Endodermal cell (in vitro differentiated cells): ENCODE measurements at places on chromosomes 4 and X. TPM values are rescaled to one million over a fixed set of nuclear protein-coding genes. Genes with fewer than 3 reads are reported as not detected.

- DNase-seq = peak; percentile 51
These were observed 34.5 kb downstream of the LRPAP1 start for GRCh38 chr4:3497523-3498389.

DNA sequence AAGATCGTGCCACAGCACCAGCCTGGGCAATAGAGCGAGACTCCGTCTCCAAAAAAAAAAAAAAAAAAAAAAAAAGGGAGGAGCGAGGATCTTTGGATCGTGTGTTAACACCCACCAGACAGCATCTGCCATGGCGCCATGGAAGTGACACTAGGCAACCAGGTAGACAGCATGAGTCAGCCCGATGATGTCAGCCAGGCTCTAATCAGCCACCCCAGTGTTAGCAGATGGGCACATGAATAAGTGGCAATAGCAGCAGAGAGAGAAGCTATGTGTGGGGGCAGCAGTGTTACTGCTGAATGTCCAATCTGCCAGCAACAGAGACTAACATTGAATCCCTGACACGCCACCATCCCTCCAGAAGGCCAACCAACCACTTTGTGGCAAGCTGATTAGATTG lies 6.6 kb downstream of the SYN1 start:
- DNase-seq = no peak

GRCh38 chr4:94669672-94670664 lies 87.8 kb upstream of the BMPR1B start:
- no peak for DNase-seq

DNA sequence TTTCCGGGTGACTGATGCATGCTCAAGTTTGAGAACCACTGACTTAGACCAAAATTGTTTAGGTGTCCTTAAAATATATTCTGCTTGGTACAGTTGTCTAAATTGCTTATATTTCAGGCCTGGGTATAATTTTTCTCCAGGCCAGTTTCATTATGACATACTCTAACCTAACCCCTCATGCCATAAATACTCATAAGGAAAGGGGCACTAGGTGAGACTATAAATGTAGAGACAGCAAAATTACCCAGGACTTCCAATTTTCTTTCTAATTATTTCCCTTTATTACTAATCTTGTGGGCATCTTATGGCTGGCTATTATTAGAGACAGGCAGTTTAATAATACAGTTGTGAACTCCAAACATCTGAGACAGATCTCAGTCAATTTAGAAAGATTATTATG lies 150.2 kb downstream of the RRAGB start:
- DNase-seq = no peak

DNA sequence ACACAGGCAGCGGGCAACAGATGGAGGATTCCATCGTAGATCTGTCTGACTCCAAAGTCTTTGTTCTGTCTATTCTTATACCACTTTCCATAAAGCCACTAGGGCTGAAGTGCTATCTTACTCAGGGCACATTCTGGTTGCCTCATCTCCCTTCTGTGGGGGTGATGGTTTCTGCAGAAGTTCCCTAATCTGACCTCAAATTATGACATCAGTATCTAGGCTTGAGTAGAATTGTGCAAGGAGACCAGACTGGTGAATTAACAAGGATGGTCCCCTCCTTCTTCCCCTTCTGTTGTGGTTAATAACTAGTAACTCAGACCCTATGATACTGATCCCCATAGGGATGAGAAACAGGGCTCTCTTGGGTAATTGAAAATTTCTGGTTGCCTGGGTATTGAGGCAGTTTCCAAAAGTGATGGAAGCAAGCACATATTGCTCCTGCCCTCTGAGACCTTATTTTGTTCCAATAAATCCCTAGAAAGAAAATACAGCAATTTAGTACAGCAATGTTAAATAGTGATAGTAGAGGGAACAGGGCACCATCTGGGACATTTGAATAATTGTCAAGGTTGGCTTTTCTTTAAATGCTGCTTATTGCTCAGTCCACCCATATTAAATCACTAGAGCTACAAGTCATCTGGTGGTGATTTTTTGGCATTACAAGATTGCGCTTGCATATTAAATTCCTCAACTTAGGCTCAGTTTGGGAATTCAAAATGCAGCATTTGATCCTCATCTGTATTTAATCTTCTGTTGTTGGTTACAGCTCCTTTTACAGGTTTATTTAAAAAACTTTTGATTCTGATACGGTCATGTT lies 57.3 kb upstream of the AP1S2 start:
- no peak for DNase-seq

DNA sequence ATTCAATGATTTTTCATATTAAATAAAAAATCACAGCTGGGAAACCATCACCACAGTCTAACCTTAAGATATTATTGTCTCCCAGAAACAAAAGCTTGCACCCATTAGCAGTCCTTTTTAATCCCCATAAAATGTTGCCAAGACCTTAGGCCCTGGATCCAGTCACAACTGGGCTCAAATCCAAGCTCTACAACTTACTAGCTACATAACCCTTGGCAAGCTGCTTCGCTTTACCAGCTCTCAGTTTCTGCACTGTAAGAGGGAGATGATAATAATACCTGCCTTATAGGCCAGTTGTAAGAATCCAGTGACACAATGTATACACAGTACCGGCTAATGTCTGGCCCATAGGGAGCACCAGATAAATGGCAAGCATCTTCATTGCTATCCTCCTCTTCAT lies 400.9 kb upstream of the FGF13 start:
- no peak for DNase-seq

GRCh38 chr4:165010487-165010886 lies 21.3 kb upstream of the TRIM60 start:
- DNase-seq = no peak

DNA sequence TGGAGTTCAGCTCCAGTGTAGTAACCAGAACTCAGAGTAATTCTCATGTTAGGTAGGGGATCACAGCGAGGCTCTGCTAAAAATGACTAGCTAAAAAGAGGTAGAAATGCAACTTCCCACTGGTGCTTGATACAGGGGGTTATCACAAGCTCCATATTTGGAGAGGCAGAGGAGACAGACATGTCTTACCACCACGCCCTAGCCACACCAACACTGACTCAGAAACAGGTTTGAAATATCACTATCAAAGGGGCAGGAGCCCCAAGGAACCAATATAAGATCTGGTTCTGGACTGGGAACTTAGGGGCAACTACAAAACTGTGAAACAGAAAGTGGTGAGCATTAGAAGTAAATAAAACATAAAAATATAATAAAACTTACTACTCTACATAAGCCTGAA lies 62.9 kb downstream of the IQCM start:
- no peak for DNase-seq

- DNase-seq = no peak
These were observed 27.8 kb upstream of the RNF128 start for GRCh38 chrX:106698693-106699092.

DNA sequence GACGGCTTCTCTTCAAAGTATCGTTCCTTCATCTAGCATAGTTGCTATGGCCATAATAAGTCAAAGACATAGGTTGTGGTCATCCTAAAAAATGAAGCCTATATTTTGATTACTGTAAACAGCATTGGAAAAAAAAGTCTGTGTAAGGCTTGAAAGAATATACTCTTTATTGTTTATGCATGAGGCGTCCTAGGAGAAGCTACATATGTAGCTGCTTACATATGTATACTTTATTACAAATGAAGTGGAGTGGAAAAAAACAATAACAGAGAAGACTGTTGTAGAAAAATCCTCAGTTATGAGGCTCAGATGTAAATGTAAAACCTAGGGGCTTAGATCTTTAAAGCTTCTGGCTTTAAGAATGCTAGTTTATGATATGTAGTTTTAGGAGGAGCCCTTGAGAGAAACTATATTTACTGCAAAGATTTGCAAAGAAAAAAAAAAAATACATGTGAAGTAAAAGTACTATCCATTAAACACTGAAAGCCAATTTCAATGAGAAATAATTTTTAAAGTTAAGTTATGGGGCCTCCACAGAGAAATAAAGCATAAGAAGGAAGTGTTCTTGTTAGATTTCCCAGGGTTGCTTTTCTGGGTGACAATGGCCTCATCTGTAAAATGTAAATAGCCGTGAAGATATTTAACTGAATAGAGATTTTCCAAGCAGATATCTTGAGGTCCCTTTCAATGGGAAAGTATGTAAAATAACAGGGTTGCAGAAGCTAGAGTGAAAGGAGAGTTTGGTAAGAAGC lies 598.2 kb downstream of the TRIML1 start:
- DNase-seq = no peak

DNA sequence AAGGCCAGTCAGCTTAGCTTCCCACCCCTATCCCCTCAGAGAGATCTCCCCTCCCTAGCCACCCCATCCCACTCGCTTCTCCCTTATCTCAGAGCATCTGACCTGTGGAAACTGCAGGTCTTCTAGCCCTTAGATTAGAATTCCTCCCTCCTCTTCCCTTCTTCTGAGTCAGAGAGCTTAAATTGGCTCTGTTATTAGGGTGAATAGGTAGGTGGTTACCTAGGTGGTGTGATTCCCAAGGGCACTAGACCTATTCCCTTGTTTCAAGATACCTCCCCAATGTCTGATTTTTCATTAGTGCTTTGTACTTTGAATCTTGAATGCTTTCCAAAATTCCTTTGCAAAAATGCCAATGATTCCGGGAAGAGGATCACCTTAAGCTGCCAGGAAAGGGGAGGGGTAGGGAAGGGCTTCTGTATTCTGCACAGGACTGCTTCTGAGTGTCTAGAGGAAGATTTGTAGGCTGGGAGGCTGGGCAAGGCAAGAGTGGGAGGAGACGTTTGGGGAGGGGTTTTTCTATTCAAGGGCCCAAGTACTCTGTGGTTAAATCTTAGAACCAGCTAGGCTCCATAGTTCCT lies 24.5 kb upstream of the MSN start:
- no peak for DNase-seq

DNA sequence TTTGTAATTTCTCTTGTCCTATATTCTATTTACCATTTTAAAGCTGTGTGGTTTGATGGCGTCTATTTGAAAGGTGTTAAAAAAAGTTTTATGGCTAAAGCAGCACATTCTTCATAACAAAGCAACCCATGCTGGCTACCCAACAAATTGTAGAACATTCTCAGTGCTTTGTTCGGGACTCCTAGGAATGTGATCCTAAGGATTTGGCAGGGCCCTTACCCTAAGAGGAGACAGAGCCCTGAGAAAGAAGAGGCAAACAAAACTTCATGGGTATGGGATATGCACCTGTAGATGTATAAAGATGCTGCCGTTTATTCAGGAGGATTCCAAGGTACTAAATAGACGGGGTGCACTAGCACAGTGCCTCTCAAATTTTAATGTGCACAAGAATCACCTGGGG lies 370.8 kb upstream of the DIPK2B start:
- DNase-seq = no peak

GRCh38 chrX:136318156-136318555 lies 17.4 kb downstream of the ADGRG4 start:
- no peak for DNase-seq

- DNase-seq = no peak
These were observed 71.1 kb upstream of the ZCCHC13 start for GRCh38 chrX:74232859-74233258.

GRCh38 chr4:8160572-8160971 lies 2.0 kb upstream of the ABLIM2 start:
- DNase-seq = no peak

DNA sequence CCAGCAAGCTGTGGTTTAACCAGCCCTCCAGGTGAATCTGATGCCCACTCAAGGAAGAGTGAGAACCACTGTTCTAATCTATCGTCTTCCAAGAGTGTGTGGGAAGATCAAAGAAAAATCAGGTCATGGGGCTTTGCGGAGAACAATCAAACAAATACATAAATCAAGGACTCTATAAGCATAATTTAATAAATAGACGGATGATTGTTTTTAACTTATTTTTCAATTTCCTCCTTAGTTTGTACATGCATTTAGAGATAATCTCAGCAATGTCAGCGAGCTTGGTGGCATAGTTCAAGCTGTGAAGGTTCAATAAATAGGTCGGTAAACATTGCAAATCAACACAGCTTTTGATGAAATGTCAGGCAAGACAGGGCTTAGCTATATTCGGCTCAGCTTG lies 84.9 kb downstream of the DMD start:
- DNase-seq = no peak

- DNase-seq = peak; percentile 41
These were observed 598.2 kb upstream of the NDST4 start for GRCh38 chr4:115711575-115711974.

DNA sequence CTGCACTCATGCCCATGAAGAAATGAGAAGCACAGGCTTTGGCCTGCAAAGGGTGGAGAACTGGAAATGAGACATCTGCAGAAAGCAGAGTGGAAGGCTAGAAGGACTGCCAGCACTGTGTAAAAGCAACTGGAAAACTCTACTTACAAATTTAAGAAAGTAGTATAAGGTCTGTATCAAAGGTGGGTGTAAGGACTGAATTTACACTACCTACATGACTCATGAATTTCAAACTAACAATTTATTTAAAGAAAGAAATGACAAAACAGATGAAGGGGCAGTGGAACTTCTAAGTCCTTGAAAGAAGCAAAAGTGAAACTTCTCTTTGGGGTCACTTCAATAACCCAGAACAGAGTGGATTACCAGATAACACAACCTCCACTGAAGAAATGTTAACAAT lies 71.2 kb downstream of the SLC10A7 start:
- DNase-seq = no peak

DNA sequence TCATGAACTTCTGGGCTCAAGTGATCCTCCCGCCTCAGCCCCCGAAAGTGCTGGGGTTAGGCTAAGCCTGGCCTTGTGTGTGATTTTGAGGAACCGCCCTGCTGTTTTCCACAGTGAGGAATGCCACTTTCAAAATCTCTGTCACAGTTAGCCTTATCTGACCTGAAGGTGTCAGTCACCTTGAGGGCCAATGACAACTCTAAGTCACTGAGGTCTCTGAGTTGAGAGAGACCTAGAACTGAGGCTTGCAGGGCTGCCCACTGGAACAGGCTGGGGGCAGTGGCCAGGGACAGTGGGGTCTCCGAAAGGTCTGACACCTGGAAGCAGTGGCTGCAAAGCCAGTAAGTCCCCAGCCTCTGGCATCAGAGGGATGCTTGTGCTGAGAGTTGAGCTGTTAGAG lies 6.1 kb downstream of the TADA2B start:
- DNase-seq = no peak

DNA sequence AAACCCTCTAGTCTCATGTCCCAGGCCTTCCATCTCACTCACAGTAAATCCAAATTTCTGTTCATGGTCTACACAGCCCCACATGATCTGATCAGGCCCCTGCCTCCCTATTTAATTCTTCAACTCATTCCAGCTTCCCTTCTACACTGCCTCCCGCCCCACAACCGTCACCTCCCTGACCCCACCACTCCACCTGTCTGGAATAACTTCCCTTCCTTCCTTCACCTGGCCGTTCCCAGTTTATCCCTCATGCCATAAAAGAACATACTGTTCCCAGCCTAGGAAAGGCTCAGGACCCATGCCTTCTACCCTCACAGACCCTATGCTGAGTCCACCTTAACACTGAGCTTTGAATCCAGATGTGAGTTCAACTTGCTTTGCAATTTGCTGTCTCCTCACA lies 6.8 kb upstream of the CD99L2 start:
- no peak for DNase-seq

GRCh38 chr4:24044610-24045589 lies 155.1 kb upstream of the PPARGC1A start:
- no peak for DNase-seq

Gene RAB33B
- 8.7 and 9.0 TPM in 2 replicates for total RNA-seq

Gene MAGED2
- total RNA-seq = 261 TPM in 2 replicates

Gene CSN1S1
- not detected in 2 replicates for total RNA-seq

Gene SPINK2
- 0.62 TPM in 1 of 3 replicates, not detected in the others for total RNA-seq

Gene C4orf50
- total RNA-seq = 1.2 and 1.6 TPM in 2 replicates

Gene GAB3
- total RNA-seq = 0.18 and 0.55 TPM in 2 replicates

Gene IBSP
- not detected in 2 replicates for total RNA-seq

Gene NDNF
- 3.5 to 11.2 TPM (median 3.6 TPM) in 3 replicates for total RNA-seq

Gene SLC16A2
- 11.6 to 17.7 TPM (median 12.5 TPM) in 3 replicates for total RNA-seq

Gene LRAT
- total RNA-seq = 6.2 to 10.0 TPM (median 8.7 TPM) in 3 replicates
